ENCODE measurements at places on chromosomes 2 and 18. TPM values are rescaled to one million over a fixed set of nuclear protein-coding genes. Genes with fewer than 3 reads are reported as not detected.
A peak's percentile ranks its signal among the peaks of the same experiment; 100 is the strongest.

GRCh38 chr2:118750959-118751565 lies 96.4 kb downstream of the EN1 start:
- DNase-seq: no peak
- H3K27ac ChIP-seq: no peak overlapping the region
- peaks cover 35% of the 10 kb centered on the region for H3K27me3 ChIP-seq
- no peaks in the 10 kb centered on the region for H3K4me1 ChIP-seq
- H3K4me3 ChIP-seq: no peak overlapping the region
- peaks cover 2% of the 10 kb centered on the region for H3K36me3 ChIP-seq

DNA sequence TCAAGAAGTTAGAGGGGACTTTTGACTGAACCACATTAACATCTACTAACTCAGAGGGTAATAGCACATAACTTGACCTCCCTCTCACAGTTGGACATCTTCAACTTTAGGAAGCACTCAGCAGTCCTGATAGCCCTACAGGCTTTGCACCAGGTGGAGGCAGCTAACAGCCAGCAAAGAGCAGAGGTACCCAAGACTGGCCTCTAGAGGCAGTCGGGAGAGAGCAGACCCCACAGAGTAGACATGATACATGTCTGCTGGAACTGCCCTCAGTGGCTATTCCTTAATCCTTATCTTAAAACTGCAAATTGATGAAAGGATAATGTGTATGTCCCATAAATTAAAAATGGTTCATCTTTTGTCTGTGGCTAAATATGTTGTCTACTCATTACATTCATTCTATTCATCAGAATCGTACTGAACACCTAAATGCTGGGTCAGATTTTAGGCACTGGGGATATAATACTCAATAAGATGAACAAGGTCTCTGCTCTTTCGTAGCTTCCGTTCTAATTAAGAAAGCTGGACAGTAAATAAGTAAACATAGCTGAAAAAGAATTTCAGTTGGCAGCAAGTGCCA lies 49.8 kb downstream of the CAB39 start:
- no peak for DNase-seq
- H3K27ac ChIP-seq: no peak overlapping the region
- H3K4me3 ChIP-seq: no peak overlapping the region
- H3K36me3 ChIP-seq: peaks cover 13% of the 10 kb centered on the region

DNA sequence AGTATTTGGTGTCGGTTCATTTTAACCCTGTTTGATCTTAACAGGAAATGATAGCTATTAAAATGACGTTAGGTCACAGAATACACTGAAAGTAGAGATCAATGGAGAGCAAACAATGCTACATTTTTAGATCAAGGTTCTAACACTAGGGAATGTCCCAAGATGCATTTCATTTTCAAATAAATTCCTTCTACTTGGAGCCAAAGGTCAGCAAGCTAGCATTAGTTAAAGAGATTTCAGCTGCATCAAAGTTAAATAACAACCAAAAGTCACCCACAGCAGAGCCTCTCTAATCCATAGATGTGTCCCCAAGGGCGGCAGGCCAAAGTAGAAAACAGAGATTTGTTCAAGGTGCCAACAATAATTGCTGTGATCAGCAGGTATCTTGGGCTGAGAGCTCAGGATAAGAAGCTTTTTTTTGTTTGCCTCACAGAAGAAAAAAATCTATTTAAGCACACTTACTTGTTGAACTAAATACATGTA lies 1233.6 kb upstream of the TMEFF2 start:
- DNase-seq: no peak
- no peak overlapping the region for H3K27ac ChIP-seq
- no peak overlapping the region for H3K4me3 ChIP-seq
- H3K36me3 ChIP-seq: no peaks in the 10 kb centered on the region

Gene ASNSD1
- 40.4 TPM for total RNA-seq

- no peak overlapping the region for H3K4me3 ChIP-seq
- no peak for DNase-seq
- H3K27me3 ChIP-seq: peaks cover 65% of the 10 kb centered on the region
- no peak overlapping the region for H3K27ac ChIP-seq
These were observed 6.2 kb upstream of the ARMC9 start for GRCh38 chr2:231191896-231192872.

DNA sequence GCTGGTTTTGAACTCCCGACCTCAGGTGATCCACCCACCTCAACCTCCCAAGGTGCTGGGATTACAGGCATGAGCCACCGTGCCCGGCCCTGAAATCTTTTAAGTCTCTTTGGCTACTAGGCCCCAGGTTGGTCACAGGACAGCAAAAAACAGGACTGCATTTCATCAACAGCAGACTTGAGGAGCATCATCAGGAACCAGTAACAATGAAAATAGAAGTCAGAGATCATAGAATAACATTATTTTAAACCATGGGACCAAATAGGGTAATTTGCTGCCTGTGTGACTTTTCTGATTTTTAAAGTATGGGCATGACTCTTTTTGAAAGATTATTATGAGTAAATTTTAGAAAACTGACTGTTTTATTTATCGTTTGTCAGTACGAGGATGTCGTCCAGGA lies 24.8 kb downstream of the PPP1CB start:
- no peak for DNase-seq
- no peaks in the 10 kb centered on the region for H3K36me3 ChIP-seq
- peak overlapping the region; percentile 36 for H3K4me3 ChIP-seq

Gene SNRNP27
- total RNA-seq: 33.5 TPM

Gene C1D
- total RNA-seq: 14.1 TPM

GRCh38 chr2:236501026-236501425 lies 68.6 kb upstream of the ACKR3 start:
- H3K4me3 ChIP-seq: no peak overlapping the region
- H3K27ac ChIP-seq: no peak overlapping the region
- peaks cover 9% of the 10 kb centered on the region for H3K4me1 ChIP-seq
- DNase-seq: no peak
- peaks cover 10% of the 10 kb centered on the region for H3K36me3 ChIP-seq

GRCh38 chr2:67839668-67840067 lies 223.1 kb downstream of the C1D start:
- DNase-seq: no peak
- peaks cover 5% of the 10 kb centered on the region for H3K4me1 ChIP-seq
- peaks cover 53% of the 10 kb centered on the region for H3K27me3 ChIP-seq
- H3K4me3 ChIP-seq: no peak overlapping the region
- no peak overlapping the region for H3K27ac ChIP-seq

GRCh38 chr2:100262046-100262445 lies 60.3 kb downstream of the LONRF2 start:
- H3K4me1 ChIP-seq: no peaks in the 10 kb centered on the region
- no peak overlapping the region for H3K4me3 ChIP-seq
- no peak overlapping the region for H3K27ac ChIP-seq

Gene CPLX4
- total RNA-seq: not detected

- no peaks in the 10 kb centered on the region for H3K27me3 ChIP-seq
- H3K4me1 ChIP-seq: peaks cover 59% of the 10 kb centered on the region
- peak overlapping the region; percentile 100 for H3K27ac ChIP-seq
- H3K4me3 ChIP-seq: peak overlapping the region; percentile 81
These were observed 52.0 kb downstream of the ZFP36L2 start for GRCh38 chr2:43174368-43174916.

Gene FAM237A
- total RNA-seq: not detected
